Hindlimb muscle (tissue), 1 donor: ENCODE measurements at places on chromosomes 11 and 22.

DNA sequence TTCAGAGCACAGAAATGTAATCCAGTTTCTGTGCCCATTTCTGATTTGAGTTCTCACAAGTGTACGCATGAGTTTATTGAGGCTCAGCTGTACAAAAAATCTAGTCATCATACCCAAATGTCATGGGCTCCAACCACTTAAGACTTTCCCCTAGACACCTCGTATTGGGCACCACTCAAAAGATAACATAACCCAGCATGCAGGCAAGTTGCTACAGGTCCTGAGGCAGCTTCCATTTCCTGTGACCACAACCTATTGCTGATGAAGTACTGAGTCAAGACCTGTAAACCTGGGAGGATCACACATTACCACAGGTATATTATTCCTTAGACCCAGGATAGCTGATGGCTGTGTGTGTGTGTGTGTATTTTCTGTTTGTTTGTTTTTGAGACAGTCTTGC, 95.2 kb downstream of the MRTFA start:
- DNase-seq, result no peak

DNA sequence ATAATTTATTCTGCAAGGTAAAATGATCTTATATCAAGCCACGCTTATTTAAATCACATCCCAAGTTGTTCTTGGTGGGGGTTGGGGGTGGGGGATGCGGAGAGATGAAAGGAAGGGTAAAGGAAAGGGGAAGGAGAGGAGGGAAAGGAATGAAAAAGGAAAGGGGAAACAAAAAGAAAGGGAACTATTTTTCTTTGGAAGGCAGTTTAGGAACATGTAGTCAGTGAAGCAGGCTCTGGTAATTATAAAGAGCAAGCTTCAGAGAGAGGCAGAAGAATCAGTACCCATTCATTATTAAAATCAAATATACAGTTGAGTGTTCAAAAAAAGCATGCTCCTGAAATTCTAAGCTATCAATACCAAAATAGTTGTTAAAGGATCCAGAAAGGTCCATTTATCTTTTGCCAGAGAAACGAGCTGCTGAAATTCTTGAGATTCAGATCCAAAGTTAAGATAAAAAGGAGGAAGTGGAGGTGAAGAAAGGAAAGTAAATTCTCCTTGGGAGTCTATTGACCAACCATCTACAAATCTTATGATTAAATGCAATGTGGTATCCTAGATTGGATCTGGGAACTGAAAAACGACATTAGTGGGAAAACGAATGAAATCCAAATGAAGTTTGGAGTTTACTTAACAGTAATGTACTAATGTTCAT, 107.4 kb downstream of the SGSM3 start:
- DNase-seq, result no peak

DNA sequence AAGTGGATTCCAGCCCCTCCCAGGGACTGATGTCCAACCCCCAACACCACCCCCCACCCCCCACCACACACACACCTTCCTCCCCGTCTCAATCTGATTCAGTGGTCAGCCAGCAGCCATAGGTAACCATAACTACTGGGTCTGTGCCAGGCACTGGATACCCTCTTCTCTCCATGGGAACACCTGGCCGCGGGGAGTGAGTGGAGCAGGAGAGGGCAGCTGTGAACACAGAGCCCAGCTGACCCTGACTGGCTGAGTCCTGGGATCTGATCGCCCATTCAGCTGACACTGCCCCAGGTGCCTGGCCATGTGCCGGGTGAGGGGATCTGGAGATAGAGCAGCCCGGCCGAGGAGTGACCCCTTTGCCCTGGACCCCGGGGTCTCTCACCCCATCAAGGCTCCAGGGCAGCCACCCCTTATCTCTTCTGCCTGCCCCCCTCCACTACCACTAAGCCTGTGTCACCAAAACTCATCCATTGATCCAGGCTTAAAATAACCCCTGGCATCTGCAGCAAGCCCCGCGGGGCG, 2.6 kb upstream of the SHISA8 start:
- no peak for DNase-seq

DNA sequence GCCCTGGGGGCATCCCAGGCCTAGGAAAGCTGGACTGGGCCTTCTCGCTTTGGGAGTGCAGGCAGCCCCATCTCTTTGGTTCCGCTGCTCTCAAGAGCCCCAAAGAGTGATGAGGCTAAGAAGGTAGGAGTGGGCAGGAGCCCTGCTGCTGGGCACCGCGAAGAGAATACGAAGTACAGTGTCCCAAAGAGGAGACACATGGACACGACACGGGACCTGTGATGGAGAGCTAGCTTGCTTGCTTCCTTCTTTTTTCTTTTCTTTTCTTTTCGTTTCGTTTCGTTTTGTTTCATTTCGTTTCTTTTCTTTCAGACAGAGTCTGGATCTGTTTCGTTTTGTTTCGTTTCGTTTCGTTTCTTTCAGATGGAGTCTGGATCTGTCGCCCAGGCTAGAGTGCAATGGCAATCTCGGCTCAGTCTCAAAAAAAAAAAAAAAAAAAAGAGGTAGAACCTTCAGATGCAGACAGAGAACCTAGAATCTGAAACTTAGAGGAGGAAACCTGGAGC, 10.6 kb downstream of the MGAT3 start:
- DNase-seq, result no peak

DNA sequence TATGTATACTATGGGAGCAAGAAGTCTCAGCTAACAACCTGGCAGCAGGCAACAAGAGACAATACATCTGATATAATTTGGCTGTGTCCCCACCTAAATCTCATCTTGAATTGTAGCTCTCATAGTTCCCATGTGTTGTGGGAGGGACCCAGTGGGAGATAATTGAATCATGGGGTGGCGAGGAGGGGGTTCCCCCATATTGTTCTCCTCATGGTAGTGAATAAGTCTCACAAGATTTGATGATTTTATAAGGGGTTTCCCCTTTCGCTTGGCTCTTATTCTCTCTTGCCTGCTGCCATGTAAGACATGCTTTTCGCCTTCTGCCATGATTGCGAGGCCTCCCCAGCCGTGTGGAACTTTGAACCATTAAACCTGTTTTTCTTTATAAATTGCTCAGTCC, 6.2 kb downstream of the DNAJC24 start:
- DNase-seq, result no peak

- no peak for DNase-seq
Observed at GRCh38 chr11:129770993-129771392, 44.7 kb upstream of the TMEM45B start.

DNA sequence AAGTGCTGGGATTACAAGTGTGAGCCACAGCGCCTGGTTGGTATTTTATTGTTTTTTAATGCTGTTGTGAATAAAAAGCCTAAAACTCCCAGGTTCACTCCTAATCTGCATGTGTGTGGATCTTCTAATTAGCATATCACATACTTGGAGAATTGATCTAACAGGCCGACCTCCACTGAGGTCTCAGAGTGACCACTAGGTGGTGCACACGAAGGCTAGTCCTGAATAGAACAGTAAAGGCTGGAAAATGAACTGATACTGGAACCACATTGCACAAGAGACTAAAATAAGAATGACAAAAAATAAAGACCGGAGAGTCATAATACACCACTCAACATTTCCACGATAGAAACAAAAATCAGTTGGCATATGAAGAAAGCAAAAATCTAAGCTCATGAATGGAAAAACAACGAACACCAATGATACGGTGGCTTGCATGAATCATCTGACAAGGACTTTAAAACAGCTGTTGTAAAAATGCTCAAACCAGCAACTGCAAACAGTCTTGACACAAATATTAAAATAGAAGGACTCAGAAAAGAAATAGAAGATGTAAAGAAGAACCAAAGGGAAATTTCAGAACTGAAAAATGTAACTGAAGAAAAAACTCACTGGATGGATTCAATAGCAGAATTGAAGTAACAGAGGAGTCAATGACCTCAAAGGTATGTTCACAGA, 19.2 kb downstream of the PIM3 start:
- DNase-seq, result no peak

GRCh38 chr22:30694171-30694639, 469 bp upstream of the OSBP2 start:
- peak; percentile 20 for DNase-seq

- DNase-seq, result no peak
Observed at GRCh38 chr11:81852896-81853295, 880.8 kb downstream of the FAM181B start.

DNA sequence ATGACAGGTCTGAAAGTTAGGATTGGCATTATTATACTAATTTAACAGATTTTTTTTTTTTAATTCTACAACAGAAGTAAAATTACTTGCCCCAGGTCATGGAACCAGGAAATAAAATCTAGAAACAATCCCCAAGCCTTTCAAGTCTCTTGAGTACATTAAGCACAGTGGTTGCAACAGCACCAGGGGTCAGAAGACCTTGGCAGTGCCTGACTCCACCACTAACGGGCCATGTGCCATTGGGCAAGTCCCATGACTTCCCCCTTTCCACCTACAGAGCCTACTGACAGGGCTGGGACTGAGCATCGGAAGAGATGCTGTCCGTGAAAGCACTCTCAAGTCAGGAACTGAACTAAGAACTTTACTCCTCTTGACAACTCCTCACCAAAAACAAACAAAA, 98.6 kb upstream of the AKIP1 start:
- no peak for DNase-seq

GRCh38 chr11:80521592-80521991, 1080.8 kb upstream of the TENM4 start:
- DNase-seq, result no peak

GRCh38 chr11:104602643-104603042, 295.6 kb downstream of the CASP12 start:
- no peak for DNase-seq

DNA sequence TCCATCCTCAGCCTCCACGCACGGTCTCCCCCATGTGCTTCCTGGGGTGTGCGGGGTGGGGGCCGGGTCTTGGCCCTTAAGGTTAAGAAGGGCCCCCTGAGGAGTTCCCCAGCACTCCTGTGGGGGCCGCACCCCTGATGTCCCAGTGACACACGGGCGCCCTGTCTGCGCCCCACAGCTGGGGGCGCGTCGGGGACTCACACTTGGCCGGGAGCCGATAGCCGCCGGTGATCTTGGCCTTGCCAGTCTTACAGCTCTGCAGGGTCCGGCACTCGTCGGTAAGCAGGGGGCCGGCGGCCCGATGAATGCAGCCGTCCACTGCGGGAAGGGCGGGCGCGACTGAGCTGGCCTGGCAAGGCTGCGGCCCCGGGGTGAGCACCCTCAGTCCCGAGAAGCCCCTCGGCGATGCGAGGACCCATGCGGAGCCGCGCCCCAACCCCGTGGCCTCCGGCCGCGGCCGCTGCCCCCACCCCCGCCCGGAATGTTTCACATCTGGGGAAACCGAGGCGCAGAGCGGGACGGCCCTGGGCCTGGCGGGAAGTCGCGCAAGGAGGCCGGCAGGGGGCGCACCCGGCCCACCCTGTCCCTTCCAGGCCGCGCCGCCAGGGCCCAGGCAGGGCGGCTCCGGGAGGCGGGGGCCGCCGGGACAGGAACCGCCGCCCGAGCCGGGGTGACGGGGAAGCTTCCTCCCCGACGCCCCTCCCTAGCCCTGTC, 13.9 kb downstream of the OTUB1 start:
- DNase-seq, result peak; percentile 87

DNA sequence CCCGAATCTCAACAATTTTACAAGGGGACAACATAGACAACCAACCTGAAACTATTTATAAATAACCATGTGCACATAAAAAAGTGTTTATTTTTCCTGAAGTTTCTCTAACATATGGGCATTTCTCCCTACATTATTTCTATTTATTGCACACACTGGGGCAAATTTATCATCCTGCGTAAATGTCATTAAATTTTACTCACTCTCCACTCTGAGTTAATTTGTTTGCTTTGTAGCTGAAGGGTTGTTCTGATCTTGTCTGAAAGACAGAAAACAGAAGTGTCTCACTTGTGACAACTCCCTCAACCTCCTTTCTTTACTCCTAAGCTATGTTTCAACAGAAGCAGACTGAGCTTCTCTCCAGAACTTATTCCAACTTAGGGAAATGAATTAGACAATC, 194.2 kb downstream of the HIPK3 start:
- DNase-seq, result no peak

DNA sequence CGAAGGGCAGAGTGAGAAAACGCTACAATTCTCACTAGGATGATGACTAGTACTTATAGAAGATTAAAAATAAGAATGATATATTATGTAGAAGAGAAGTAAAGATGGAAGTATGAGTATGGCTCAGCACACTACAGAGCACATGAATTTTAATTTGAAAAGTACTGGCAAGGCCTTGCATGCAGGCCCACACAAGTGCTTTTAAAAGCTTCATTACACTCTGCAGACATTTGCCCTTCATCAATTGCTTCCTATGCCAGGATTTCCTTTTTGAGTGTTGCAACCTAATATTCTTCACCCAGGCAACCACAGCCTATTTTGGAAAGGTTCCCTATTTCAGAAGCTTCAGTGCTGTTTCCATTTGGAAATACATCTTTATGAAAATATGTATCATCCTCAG, 81.1 kb downstream of the LARGE2 start:
- peak; percentile 28 for DNase-seq

- no peak for DNase-seq
Observed at GRCh38 chr11:80718611-80719291, 1277.9 kb upstream of the TENM4 start.

- DNase-seq, result no peak
Observed at GRCh38 chr11:126155402-126156187, 55.9 kb downstream of the RPUSD4 start.

DNA sequence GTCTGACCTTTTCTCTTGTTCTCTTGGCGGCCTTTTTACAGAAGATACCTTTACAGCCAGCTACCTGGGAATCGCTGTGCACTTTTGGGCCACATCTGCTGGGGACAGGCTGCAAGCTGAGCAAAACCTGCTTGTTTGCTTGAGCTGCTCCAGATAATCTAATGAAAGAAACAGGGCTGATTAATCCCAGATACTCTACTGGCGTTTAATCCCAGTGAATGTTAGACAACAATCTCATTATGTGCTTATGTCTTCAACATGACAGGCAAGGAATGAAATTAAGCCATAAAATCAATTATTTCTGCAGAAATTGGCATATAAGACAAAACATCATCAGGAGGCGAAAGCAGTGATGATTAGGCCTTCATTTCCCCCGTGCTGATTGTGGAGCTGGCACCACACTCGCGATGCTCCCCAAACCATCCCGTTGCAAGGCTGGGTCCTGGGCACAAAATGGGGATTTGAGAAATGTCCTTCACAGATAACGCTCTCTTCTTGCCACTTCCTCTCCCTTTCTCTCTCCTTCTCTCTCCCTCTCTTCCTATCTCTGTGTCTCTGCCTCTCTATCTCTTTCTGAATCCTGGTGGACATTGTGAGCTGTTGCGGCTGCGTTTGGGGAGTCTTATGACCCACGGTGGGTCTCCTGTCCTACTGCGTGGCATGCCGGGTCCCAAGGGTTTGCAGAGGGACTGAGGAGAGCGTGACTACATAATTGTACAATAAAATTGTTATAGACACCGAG, 1053.8 kb downstream of the TBC1D22A start:
- DNase-seq, result no peak

- no peak for DNase-seq
Observed at GRCh38 chr22:48376428-48376827, 1451.2 kb downstream of the BRD1 start.
